Fibroblast of gingiva (primary cell): ENCODE measurements at places on chromosomes 12 and 14.

- DNase-seq, result peak; percentile 36
Measured at GRCh38 chr12:56431850-56432249, 17.4 kb downstream of the TIMELESS start.

DNA sequence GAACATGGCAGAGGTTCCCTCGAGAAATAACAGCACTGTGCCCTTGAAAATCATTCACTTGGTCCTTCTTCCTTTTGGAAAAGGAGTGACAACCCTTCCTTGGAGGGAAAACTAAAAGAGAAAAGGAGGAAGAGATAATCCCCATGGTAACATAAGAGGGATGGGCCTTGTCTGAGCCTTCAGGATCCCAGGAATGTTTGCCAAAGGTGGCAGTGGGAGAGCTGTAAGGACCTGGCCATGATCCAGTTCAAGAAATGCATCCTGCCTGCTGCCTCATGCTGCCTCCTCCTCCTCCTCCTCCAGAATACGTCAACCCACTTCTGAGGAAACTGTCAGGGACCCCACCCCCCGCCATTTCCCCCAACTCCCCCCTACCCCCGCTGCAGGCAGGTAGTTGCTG is 118.8 kb downstream of the KCNK10 start:
- no peak for DNase-seq

GRCh38 chr12:54522243-54522642 is 24.7 kb downstream of the NCKAP1L start:
- DNase-seq, result peak; percentile 26

DNA sequence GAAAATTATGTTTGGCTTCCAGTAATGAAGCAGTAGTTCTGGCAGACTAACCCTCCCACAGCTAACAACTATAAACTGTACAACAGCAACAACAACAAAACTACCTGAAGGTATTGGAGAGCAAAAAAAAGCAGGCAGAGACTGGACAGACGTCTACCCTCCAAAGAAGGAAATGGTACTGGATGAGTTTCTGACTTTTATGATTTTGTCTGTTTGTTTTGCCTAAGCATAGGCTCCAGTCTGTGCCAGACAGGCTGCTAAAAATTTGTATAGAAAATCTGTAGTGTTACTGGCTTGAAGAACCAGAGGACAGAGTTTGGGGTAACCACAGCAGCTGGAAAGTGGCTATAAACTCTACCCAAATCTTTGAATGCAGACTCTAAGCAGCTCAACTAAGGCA is 131.3 kb downstream of the SLC25A47 start:
- no peak for DNase-seq
